GM04504 (cell line): ENCODE measurements at places on chromosomes 16 and 17.

- DNase-seq, result no peak
Observed at GRCh38 chr16:66746682-66747081, 4.7 kb downstream of the DYNC1LI2 start.

DNA sequence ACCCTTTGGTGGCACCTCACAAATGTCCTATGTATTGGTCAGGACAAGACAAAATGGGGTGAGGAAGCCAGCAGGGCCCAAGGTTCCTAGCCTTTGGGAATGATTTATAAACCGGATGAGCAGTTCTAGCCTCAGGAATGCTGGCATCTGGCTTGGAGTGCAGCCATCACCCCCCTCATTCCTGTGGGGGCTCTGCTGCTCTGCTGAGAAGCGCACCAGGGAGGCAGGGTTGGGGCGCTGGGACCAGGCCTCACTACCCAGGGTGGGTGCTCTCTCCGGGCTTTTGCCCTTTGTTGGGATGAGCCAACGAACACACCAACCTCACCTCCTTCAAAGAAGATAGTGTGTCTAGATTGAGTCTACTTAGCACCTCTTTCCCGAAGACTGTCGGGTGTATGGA lies 39.2 kb downstream of the TMEM11 start:
- peak; percentile 69 for DNase-seq

DNA sequence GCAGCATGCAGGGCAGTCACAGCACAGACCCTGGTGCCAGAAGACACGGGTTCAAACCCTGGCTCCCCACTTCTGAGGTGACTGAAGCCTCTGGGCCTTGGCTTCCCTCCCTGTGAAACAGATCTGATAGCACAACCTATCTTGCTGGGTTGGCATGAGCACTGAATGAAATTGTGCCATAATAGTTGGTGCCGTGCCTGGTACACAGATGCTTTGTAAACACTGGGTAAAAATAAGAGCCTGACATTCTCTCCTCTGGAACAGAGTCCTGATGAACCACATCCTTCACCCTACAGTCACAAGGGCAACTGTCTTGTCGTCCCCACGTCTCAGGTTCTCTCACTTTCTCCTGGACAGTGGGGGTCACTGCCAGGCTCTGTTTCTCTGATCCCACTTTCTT lies 35.7 kb downstream of the NOS2 start:
- no peak for DNase-seq

DNA sequence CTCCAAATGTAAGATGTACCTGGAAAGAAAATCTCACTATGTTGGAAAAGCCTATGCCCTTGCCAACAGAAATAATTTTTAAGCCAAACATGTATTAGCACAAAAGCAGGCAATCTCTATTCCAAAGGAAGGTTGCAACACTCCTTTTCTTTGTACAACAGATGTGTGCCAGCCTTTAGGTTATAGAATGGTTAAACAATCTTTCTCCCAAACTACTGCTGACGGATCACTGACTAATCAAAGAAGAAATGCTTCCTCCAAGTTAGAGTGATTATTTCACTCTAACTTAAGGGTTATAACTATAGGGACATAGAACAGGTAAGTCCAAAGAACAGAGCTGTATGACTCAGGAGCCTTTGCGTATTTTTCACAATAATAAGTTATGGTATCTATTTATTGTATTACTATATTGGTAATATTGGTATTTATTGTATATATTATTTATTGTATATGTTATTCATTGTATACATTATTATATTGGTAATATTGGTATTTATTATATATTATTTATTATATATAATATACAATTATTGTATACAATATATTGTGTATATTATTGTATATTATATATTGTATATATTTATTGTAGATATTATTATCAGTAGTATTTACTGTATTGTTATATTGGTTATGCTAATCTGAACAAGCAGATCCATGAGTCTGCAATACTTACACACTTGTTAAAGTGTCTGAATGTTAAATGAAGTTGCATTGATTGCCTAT lies 36.7 kb upstream of the ABCA5 start:
- no peak for DNase-seq

DNA sequence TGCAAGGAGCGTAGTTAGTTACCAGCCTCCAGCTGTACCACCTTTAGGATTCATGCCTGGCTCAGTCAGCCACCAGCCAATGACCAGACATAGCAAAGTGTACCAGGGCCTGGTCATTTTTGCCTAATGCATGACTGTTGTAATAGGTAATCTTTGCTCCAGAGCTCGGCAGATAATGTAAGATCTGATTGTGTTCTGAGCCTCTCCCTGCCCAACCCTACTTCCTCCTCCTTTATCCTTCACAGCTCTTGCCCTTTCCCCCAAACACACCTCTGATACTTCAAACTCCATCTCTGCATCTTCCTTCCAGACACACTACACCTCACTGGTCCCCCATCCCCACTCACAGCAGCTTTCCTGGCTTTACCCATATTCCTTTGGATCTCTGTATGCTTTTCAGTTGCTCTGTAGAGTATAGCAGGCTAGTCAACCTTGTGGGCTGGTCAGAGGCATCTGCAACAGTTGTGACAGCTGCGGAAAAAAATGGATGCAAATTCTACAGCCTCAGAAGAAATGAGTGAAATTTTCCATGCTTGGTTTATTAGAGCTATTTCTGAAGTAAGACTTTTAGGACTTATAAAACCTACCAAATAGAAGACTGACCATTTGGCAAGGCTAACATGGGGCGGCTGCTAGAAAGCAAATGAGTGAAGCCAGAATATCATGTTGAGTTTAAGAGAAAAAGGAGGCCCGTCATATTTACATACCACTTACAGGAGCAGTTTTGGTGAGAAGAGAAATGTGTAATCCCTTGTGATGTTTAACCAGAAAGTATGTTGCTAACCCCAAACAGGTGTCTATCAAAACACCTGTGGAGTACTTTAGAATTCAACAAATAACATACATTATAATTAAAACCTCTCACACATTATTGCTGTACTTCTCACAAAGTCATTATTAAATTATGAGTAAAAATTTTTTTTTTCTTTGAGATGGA lies 19.9 kb upstream of the C16orf87 start:
- DNase-seq, result no peak

DNA sequence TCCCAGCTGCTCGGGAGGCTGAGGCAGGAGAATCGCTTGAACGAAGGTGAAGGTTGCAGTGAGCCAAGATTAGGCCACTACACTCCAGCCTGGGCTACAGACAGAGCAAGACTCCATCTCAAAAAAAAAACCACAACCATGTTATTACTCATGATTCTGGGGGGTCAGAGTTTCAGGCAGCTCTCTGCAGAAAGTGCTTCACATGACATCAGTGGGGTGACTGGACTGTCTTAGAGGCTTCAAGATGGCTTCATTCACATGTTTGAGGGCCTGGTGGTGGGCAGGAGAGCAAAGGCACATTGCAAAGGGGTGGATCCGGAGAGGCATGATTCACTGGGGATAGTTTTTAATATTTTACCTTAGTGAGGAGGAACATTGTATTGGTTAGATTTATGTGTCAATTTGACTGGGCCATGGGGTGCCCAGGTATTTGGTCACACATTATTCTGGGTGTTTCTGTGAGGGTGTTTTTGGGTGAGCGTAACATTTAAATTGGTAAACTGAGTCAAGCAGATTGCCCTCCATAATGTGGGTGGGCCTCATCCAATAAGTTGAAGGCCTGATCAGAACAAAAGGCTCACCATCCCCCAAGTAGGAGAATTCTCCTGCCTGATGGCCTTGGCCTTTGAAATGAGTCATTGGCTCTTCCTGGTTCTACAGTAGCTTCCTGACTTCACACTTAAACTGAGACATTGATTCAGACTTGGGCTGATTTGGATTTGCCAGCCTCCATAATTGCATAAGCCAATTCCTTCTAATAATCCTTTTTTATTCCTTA lies 109.8 kb downstream of the GOSR1 start:
- no peak for DNase-seq

DNA sequence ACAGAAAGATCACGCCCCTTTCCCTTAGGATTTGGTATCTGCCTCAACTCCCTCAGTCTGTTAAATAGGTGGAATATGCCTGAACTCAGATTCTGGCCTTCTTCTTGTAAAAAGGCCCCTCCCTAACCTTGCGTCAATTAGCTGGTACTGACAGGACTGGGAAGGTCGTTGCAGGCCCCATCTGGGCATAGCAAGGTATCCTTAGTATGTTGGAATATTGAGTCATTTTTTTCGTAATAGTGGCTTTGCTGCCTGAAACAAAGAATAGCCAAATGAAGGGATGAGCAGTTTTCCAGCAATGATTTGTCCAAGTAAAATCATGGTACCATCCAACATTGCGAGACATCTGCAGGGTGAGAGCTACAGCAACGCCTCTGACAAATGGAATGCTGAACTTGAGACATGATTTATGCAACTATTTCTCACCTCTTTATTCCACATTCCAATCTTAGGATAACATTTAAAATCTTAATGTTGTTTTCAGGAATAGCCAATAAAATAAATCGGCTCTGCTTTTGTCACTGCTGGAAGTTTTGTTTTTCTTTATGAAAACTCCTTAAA lies 39.3 kb upstream of the BRD7 start:
- DNase-seq, result no peak

DNA sequence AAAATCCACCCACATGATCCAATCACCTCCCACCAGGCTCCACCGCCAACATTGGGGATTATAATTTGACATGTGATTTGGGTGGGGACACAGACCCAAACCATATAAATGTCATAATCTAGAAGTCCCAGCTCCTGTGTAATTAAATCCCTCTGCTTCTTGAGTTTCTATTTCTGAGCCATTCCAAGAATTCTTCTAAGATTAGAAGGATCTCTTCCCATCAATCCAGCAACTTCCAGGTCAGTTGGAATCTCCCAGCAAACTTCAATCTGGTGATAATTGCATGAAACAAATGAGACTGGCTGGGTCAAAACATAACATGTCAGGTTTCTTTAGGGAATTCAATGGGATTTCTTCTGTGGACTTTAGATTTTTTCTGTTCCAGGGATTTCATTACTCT lies 127.8 kb upstream of the CDH5 start:
- DNase-seq, result no peak

DNA sequence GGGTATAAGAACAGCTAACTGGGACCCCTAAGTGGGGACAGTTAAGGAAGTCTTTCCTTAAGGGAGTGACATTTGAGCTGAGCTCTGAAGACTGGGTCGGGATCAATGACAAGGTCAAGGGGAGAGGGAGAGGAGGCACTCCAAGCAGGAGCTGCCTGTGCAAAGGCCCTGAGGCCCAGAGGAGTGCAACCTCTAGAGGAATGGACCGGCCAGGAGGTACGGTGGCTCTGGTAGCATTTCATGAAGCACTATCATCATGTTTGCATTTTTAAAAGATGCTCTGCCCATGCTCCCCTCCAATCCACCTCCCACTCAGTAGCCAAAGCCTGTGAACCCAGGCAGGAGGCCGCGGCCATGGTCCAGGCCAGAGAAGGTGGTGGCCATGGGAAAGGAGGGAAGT lies 27.4 kb downstream of the RBFOX3 start:
- no peak for DNase-seq

- no peak for DNase-seq
Observed at GRCh38 chr17:2909175-2909845, 113.1 kb downstream of the RAP1GAP2 start.

- DNase-seq, result no peak
Observed at GRCh38 chr16:88373211-88373610, 9.5 kb upstream of the ZNF469 start.

- DNase-seq, result no peak
Observed at GRCh38 chr17:45234641-45235415, 13.1 kb downstream of the FMNL1 start.

GRCh38 chr17:79272666-79273219 lies 198.1 kb downstream of the ENGASE start:
- DNase-seq, result no peak

GRCh38 chr16:50982808-50983207 lies 168.3 kb downstream of the SALL1 start:
- DNase-seq, result no peak

- no peak for DNase-seq
Observed at GRCh38 chr17:39173526-39174274, 7.7 kb upstream of the ARL5C start.

GRCh38 chr16:35569413-35569812 lies 2110.0 kb downstream of the TP53TG3F start:
- no peak for DNase-seq

DNA sequence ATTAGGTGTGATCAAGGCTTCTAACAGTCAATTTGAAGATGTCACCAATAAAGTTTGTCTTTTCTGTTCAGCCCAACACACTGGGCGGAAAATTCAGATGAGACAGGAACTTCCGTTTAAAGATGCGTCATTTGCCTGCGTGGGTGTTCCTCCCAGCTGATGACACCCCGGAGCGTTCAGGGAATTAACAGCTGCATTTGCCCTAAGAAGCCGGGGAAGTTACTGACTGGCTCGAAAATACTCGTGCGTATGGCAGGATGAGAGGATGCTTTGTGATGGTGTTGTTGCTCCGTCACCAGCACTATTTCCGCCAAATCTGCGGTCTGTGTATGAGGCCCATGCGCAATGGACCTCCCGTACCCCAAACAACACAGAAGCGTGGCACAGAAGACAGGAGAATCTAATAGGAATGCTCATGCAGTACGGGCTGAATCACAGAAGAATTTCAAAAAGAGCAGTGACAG lies 11.9 kb upstream of the PVALEF start:
- DNase-seq, result peak; percentile 28

DNA sequence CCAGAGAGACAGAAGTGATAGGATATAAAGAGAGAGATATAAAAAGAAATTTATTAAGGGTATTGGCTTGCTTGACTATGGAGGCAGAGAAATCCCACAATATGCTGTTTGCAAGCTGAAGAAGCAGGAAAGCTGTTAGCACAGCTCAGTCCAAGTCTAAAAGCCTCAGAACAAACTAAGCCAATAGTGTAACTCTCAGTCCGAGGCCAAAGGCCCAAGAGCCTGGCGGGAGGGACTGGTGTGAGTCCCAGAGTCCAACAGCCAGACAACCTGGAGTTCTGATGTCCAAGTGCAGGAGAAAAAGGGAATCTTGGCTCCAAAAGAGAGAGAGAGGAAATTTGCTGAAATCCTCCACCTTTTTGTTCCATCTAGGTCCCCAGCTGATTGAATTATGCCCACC lies 30.3 kb upstream of the NACA2 start:
- DNase-seq, result no peak

DNA sequence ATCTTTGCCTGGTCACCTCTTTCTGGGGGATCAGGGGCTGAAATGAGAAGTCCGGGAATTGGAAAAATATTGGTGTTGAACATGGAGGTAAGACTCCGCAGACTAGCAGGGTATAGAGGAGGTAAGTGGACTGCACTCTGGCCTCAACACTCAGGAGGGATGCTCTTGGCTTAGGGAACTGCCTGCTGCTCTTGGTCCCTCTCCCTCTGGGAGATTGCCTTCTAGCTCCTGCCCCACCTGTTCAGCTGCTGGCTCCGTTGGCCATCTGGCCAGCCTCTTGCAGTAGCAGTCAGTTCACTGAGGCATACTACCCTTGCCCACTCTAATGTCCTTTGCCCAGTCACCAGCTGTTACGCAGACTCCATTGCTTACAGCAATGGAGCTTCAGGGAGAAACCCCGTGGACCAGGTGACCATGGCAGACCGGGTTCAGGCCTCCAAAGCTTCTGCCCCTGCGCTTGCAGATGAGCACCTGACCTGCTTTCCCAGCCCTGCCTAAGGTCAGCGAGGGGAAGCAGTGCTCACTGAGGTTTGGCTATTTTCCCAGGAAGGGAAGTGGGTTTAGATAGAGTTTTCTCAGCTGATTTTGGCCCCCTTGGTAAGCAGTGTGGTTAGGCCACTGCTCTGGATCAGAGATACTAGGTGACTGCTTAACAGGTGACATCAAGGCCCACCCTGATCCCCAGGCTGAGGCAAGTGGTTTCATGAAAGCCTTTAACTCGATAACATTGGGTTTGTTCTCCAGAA lies 11.9 kb downstream of the CDK5RAP3 start:
- DNase-seq, result no peak
